ENCODE measurements at places on chromosomes 2 and 18.

DNA sequence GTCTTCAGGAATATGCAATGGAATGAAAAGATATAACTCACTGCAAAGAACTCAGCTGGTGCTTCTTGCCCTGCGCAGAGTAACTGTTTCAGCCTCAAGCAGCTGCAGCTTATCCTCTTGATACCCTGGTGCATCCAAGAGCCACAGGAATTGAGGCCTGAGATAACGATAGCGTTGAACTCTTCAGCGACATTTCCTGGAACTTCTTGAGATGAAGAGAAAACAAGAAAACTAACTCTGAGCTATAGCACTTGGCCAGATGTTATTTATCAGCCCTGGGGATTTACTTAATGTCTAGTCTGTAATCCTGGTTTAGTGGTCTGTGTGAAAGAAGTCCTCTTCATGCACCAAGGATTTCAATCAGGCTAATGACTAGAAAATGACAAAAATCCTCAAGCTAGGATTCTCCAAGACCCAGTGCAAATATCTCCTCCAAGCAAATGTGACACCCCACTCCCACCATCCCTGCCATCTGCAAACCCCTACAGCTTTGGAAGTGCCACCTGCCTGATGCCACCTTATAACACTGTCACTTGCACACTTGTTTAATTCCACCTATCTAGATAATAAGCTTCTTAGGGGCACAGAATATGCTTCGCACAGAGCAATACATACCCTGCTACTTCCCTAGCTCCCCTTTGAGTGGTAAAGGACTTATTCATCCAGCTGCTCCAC lies 40.6 kb downstream of the EHD3 start:
- DNase-seq: no peak

- DNase-seq: no peak
Measured at GRCh38 chr2:204027091-204027490, 90.5 kb downstream of the ICOS start.

DNA sequence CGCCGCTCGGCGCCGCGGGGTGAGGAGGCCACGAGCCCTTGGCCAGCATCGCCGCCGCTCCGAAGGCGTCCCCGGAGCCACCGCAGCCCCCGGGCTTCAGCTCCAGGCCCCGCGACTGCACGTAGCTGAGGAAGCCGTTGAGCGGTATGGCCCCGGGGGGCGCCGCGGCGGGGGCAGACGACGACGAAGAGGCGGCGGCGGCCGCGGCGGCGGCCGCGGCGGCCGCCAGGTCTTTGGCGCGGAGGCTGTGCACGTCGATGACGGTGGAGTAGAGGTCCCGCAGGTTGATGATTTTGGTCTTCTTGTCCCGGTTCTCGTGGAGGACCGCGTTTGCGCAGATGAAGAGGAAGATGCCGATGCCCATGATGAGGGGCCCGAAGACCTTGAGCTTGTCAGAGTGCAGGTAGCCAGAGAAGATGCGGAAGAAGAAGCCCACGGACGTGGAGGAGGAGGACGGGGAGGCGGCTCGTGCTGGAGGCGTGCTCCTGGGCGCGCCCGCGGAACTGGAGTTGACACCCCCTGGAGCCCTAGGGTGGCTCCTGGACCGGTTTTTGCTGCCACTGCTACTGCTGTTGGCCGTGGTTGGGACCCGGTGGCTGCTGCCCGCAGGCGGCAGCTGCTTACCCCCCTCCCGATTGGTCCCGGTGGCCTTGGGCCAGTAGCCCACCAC lies 4.0 kb downstream of the TMEM200C start:
- DNase-seq: no peak

DNA sequence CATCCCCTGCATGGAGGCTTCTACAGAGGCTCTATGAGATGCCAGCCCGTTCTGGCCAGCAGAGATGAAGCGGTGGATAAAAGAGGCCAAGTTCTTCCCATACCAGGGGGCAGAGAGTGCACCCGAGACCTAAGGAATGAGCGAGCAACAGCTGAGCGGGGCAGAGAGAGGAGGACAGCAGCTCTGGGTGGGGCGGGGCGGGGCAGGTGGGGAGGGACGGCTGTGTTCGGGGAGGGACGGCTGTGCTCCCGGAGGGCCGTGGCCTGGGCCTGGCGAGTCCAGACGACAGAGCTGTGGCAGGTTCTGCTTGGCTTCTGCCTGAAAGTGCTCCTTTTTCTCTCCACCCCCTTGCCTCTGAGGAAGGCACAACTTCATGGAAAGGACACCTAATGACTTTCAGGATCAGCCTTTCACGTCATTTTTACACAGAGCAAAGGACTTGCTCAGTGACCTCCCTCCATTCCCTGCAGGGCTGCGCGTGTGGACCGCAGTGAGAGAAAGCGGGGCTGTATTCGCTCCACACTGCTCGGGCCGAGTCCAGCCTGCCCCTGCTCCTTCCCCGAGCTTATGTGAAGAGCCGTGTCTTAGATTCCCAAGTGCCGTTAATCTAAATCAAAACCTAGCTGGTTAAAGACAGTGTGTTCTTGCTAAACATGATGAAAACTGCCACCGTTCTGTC lies 232.9 kb downstream of the HDAC4 start:
- peak; percentile 4 for DNase-seq

DNA sequence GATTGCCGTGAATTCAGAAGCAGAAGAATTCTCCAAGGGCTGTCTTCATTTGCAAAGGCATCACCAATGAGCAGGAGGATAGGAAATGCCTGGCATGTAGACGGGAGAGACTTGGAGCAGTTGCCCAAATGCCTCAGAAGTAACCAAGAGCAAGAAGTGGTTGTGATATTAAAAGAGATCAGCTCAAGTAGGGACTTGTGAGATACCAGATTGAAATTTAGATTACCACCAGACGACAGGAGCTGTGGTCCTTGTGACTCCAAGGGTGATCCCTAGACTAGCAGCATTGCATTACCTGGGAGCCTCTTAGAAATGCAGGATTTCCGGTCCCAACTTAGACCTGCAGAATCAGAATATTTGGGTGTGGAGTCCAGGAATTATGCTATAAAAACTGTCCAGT lies 228.6 kb upstream of the EPAS1 start:
- DNase-seq: no peak

DNA sequence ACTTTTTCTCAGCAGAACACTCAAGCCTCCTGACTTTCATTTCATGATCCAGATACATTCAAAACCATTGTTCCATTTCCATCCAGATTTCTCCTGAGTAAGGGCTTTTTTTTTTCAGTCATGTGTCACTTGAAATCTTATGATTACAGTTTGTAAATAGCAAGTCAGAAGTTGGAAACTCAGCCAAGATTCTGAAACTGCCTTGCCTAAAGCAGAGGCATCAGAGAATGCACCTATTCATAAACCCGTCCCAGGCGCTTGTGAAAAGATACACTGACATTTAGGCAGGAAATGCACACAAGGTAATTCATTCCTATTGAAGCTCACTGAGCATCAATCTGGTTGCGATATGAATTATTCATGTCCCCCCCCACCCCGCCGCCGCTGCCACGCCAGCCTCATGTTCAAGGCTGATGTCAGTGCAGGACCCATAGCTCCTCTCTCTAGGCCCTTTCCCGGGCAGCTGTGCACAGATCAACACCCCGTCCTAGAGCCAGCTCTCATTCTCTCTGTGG lies 30.4 kb upstream of the MGAT4A start:
- DNase-seq: no peak

GRCh38 chr18:56306797-56307196 lies 331.6 kb downstream of the TXNL1 start:
- DNase-seq: no peak

All from left ventricle myocardium inferior (tissue), 1 donor.